Stimulated activated CD8-positive, alpha-beta memory T cell treated with anti-CD3 and anti-CD28 coated beads, Interleukin-4, amount 100 ng/mL, for 1 hour (primary cell): ENCODE measurements at places on chromosomes 1 and 21.
A peak's percentile ranks its signal among the peaks of the same experiment; 100 is the strongest.

- no peak for DNase-seq
These were observed 26.4 kb downstream of the LRRC8B start for GRCh38 chr1:89550995-89551394.

DNA sequence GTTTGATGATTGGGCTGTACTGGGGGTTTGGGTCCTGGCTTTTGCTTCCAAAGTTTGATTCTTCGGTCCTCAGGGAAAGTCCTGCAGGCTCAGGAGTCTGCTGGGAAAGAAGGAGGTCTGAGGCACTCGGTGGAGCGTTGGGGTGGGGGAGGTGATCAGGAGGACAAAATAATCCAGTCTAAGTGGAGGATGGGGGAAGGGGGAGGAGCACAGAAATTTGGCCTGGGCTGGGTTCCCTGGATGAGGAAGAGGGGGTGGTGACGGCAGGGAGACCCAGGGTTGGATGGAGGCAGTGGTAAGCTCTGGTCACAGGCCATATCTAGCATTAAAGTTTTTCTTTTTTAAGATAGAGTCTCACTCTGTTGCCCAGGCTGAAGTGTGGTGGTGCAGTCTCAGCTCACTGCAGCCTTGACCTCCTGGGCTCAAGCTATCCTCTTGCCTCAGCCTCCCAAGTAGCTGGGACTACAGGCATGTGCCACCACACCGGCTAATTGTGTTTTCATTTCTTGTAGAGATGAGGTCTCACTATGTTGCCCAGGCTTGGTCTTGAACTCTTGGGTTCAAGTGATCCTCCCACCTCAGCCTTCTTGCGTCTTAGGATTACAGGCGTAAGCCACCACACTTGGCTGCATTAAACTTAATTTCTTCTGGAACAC, 6.8 kb downstream of the SH2D2A start:
- DNase-seq = no peak

DNA sequence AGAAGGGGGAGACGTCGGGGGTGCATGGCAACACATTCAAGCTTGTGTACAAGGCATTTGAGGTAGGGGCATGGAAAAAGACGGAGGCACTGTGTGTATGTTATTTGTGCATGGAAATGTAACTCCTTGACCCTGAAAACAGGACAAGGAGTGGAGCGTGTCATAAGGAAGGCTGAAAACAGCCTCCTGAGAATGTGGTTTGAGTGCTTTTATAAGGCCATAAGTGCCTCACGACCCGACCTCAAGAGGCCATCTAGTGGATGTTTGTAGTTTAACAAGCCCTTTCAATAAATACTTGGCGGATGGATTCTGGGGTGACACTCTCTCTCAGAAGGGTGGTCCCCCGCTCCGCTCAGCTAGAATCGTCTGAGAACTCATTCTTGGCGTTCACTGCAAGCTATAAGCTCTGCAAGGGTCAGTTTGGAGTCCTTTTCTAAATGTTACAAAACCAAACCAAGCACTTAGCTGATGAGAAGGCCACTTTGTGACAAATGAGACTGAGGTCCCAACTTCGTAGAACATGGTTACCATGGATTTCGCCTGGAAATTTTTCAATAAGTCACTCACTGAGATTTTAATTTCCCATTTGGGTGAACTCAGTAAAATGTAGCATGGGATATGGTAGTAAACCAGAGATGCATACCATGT, 38.8 kb upstream of the CLCA4 start:
- no peak for DNase-seq

DNA sequence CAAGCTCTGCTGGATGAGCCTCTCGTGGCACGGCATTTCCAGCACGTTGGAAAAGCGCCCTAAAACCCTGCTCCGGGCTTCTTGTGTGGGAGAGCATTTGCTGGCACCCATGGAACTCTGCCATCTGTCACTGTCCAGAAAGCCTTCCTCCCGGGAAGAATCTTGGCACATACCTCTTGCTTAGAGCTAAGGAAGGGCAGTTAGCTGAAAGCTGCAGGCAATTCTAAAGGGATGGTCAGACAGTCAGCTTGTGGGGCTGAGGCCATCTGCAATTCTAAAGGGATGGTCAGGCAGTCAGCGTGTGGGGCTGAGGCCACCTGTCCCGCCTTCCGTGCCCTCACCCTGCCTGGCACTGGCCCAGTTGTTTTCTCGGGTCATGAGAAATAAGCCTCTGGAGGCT, 139.0 kb upstream of the TMEM51 start:
- no peak for DNase-seq

DNA sequence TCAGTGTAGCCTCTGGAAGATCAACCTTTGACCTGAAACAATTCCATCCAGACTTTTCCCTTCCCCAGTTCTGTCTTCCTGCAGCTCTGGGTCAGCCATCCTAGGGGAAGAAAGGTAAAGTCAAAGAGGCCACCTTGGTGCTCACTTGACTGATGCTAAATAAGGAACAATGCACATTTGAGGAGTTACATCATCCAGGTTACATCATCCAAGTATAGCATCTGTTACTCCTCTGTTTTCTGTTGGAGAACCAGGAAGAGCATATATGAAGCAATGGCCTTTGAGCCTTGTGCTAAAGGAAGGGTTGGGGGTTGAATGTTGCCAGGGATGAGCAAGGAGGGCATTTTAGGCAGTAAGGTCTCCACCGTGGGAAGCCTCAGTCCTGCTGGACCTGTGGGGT, 3.1 kb upstream of the DSCAM start:
- no peak for DNase-seq

- DNase-seq = no peak
These were observed 53.9 kb downstream of the SLC9A1 start for GRCh38 chr1:27101054-27101491.

GRCh38 chr1:17112496-17113236, 6.6 kb downstream of the PADI2 start:
- no peak for DNase-seq

- DNase-seq = no peak
These were observed 76.7 kb downstream of the ASH1L start for GRCh38 chr1:155485945-155486344.

DNA sequence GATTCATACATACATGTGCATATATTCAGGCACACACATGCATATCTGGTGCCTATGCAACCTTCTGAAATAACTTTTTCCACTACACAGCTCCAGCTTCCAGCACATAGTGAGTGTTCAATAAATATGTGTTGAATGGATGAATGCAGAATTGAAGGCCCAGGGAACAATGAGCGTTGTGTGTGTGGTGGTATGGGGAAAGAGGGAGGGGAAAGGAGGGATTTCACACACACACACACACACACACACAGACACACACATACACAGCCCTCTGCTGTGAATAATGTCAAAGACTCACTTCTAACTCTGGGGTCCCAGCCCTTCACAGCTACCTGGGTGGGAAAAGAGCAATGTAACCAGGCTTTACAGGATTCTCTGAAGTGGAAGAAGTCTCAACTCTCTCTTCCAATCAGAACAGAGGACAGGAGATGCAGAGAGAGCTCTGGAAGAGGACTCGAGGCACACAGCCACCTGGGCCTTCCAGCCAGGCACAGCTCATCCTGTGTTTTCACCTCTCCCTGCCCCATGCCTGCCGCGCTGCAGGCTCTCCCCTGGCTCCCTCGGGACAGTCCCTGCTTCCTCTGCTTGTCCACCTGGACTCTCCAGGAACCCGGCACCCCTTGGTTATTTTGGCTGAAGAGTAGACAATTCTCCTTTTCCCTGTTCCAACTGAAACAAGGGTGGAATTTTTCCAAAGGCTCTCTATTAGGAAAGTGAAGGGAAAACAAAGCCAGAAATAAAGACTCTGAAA, 5.4 kb upstream of the IGSF8 start:
- DNase-seq = no peak

DNA sequence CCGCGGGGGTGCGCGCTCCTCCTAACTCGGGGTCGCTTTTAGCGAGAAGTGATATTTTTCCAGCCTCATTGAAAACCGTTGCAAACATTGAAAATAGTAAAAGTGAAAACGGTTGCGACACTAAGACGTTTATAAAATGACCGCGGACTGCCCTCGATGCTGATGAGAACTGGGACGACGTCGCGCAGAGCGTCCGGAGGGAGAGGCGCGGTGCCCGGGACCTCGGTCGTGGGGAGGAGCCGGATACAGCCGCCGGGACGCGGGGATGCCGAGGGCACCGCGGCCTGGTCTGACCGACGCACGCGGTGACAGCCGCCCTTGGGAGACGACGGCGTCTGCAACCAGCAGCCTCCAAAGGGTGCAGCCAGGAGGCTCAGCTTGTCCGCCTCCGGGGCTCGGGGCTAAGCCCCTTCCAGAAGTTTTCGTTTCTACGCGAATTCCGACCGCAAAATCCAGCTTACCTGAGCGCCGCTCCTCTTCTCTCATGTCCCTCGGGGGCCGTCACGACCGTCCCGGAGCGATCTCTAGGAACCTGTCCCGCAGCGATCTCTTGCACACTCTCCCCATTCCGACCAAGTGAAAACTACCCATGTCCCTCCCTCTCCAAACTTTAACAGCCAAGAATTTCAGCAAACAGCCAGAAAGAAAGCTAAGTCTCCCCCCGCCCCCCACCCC, 144.4 kb upstream of the ETS2 start:
- DNase-seq = no peak

GRCh38 chr1:71068325-71069240, 12.3 kb downstream of the ZRANB2 start:
- no peak for DNase-seq

GRCh38 chr1:44030605-44031251, 534 bp downstream of the SLC6A9 start:
- DNase-seq = peak; percentile 9

GRCh38 chr1:154328318-154329151, 3.2 kb downstream of the ATP8B2 start:
- peak; percentile 66 for DNase-seq

- DNase-seq = no peak
These were observed at the start of gene RSPO1 for GRCh38 chr1:37634244-37634991. Gene RSPO1, minus strand, starts transcription at chr1:37634892. Its CDS starts 5,231 bp downstream, at chr1:37629661.

- DNase-seq = peak; percentile 20
These were observed 458 bp upstream of the ALPL start for GRCh38 chr1:21508580-21509350.
